CD4-positive, alpha-beta T cell treated with Interleukin-12 subunit alpha and Interleukin-12 subunit beta, for 1 hour (primary cell): ENCODE measurements at places on chromosomes 16 and 17.

DNA sequence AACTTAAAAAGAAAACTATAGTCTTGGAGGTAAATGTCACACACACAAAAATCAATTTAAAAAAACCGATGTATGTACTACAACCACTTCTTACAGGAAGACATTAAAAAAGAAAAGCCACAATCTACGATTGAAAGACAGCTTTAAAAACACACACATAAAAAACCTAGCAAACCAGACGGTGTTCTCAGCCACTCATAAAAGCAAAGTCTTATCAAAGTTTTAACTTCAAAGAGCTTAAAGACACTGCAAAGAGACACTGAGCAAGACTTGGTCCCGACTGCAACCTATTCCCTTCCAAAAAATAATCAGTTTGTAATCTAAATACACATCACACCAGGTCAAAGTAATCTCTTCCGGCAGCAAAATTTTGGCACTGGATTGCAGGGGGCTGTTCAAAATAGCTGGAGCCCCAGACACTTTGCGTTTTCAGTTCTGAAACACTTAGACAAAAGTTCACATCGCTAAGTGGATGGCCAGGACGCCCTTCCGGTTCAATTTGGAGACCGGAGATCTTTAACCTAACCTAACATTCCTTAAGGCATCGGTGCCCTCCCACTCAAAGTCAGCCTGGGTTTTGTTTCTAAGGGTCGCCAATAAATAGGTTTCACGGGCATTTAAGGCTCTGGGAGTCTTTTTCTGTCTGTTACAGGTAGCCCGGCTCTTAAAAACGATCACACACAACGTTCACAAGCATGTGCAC, 2.6 kb downstream of the ZCCHC14 start:
- peak; percentile 33 for DNase-seq

- DNase-seq: no peak
Measured at GRCh38 chr16:89999831-90000574, 19.3 kb downstream of the DBNDD1 start.

DNA sequence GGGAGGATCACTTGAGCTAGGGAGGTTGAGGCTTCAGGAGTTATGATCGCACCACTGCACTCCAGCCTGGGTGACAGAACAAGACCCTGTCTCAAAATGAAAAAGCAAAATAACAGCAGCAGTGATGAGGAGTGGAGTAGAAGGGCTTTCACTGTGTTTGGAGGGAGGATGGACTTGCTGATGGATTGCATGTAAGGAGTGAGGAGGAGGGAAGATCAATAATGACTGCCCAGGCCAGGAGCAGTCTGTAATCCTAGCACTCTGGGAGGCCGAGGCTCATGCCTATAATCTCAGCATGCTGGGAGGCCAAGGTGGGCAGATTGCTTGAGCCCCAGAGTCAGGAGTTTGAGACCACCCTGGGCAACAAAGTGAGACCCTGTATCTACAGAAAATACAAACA, 14.8 kb upstream of the CNEP1R1 start:
- DNase-seq: no peak

DNA sequence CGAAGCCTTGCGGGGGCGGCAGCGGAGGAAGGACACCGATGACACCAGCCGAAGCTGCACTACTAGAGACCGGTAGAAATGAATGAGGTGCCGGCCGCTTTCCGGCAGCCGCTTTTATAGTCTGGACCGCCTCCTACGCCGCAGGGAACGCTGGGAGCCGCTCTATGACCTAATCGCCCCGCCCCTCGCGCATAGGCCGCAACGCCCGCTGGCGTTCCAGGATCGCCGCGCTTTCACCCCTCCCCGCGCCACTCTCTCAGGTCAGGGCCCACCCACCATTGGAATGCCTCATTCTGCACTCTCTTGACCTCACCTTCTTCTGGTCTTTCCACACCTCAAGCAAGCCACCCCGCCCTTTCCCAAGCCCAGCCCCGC, at the start of gene DDX5:
TSS of gene DDX5 (minus strand) at position 89 of the 375 bp plus-strand sequence. CDS start 170 bp downstream, outside the sequence.
- peak; percentile 98 for DNase-seq

- peak; percentile 83 for DNase-seq
Measured at GRCh38 chr17:19744922-19745757, 3.0 kb downstream of the ALDH3A1 start.

- DNase-seq: no peak
Measured at GRCh38 chr16:1258906-1259759, 3.3 kb downstream of the TPSD1 start.

DNA sequence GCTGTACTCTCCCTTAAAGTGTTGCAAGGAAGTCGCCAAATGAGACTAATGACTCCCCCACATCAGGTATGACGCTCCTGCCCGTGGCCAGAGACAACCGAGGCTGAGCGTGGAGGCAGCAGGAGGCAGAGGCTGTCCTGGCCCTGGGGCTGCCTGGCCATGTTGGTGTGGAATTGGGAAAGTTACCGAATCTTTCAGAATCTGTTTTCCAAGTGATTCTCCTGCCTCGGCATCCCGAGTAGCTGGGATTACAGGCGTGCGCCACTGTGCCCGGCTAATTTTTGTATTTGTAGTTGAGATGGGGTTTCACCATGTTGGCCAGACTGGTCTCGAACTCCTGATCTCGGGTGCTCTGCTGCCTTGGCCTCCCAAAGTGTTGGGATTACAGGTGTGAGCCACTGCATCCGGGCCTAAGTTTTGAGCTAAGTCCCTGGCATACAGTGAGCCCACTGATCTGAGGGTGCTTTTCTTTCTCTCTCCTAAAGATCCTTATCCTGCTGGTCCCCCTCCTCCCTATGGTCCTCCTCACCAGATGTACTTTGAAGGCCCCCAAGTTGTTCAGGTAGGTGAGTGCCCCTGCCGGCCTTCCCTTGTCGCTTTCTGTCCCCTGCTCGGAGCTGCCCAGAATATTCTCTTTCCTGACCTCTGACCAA, 700 bp downstream of the LITAFD start:
- DNase-seq: no peak

- DNase-seq: no peak
Measured at GRCh38 chr17:38358586-38359513, 7.2 kb downstream of the SOCS7 start.

DNA sequence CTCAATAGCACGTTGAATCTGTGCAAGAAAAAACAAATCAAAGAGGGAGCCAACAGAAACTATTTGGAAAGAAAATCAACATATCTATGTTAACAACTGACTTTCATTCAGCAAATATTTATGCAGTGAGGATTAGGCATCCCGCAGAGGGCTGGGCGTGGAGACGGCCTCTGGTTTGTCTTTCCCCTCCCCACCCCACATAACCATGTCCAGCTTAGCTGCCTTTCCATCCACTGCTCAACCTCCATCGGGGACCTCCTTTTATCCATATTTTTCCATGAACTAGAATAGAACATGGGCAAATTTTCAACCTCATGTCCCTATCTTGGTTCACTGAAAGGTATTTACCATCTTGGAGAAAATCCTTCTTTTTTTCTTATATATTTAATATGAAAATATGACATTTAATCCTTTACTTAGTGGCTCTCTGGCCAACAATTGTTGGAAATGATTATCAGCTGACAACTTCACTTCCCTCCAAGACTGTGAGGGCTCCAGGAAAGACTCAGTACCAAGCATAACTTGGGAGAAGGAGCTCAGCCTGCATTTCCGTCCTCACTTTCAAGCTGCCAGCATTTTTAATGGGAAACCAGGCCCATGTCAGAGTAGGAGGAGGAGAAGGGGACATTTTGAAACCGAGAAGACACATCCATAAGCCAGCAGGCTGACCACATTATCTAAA, 462.6 kb upstream of the MAF start:
- no peak for DNase-seq

DNA sequence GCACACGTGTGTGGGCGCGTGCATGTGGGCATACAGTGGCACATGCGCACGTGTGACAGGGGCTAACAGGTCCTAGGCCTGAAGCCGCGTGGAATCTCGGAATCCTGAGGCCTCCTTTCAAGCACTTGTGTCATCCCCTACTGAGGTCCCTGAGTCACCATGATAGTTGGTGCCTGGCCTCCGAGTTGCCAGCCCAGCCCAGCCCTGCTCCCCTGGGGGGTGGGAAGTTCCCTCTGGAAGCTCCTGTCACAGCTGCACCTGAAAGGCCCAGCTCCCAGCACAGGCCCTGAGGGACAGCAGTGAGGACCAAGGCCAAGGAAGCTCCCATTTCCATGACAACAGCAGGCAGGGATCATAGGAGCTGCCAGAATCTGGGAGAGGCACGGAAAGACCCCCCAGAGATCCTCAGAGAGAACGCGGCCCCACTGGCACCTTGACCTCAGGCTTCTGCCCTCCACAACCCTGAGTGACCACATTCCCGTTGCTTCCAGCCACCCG, 35.4 kb upstream of the ENPP7 start:
- DNase-seq: no peak

DNA sequence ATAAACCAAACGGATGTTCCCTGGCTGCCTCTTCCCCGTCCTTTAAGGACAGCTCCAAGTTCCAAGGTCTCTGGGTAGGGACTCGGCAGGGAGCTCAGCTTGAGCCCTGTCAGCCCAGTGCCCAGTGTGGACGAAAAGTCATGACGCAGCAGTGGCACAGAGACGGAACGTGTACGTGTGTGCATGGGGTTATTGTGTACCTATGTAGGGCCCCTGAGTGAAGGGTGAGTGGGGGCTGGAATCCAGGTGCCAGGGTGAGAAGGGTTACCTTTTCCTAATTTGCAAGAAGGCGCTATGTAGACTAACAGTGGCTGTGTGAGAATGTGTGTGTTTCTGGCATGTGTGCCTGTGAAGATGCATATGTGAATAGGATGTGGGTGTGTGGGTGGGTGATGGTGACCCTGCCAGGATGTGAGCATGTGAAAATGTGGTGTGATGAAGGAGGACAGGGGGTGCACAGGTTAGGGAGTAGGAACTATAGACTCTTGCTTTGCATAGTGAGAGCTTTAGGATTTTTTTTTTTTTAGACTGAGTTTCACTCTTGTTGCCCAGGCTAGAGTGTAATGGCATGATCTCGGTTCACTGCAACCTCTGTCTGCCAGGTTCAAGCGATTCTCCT, 6.0 kb downstream of the SCN4A start:
- DNase-seq: peak; percentile 27

DNA sequence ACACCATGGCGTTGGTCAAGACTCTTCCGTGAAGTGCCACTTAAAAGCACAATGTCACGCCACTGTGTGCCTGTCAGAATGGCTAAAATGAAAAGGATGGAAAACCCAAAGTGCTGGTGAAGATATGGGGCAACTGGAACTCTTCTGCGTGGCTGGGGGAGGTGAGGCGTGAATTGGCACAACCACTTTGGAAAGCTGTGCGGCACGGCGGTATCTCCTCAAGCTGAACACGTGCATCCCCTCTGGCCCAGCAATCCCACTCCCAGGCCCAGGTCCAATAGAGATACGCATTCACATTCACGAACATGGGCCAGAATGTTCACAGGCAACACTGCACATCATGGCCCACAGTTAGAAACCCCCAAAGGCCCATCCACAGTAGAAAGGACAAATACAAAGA, 8.9 kb downstream of the DUSP3 start:
- no peak for DNase-seq

DNA sequence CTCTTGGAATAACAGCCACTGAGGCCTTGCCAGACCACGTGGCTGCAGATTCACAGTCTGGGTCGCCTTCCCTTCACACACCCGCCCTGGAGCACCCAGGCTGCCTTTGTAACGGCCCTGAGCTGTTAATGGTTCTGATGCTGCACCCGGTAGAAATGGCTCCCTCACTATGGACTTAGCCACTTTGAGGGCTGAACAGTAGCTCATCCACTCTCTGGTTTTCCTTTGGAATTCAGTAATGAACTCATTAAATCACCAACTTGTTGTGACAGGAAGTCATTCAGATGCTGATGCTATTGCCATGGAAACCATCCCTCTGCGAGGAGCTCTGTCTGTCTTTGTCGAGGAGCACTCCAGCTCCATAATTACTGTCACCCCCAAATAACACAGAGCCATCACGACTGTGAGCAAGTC, 59.2 kb downstream of the CDK5R1 start:
- DNase-seq: no peak

DNA sequence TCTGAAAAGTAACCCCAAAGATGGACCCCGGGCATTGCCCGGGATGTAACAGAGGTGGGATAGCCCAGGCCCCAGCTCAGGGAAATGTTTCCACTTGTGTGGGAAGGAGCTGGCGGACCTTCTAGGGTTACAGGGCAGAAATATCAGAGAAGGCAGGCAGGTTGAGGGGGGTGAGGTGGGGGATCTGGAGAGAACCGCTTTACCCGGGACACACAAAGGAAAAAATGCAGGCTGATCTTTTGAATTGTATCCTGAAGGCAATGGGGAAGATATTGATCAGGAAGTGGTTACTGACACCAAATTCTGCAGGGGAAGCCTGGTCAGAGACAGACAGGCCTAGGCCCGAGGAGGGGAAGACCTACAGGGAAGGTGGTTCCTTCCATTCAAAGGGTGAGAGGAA, 3.5 kb downstream of the SLC47A1 start:
- no peak for DNase-seq

- DNase-seq: no peak
Measured at GRCh38 chr16:49055291-49055690, 226.3 kb downstream of the CBLN1 start.

DNA sequence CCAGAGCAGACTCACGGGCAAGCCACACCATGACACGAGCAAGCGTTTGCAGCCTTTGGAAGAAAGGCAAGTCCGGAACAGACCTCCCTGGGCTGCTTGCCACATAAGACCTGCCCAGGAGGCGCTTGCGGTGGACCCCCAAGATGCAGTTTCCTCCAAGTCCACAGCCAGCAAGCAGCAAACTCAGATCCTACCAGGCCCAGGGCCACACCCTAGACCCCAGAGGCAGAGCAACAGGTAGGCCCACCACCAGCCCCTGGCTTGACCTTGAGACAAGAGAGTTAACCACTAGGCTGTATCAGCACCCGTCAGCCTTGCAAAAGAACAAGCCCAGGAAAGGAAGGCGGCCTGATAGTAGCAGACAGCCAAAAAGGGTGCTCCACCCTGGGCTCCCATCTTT, 2.3 kb downstream of the FAAP100 start:
- no peak for DNase-seq

GRCh38 chr16:4376126-4376892, 4.7 kb downstream of the VASN start:
- no peak for DNase-seq

GRCh38 chr17:31493656-31494155, 102.2 kb downstream of the RAB11FIP4 start:
- DNase-seq: no peak

GRCh38 chr17:10616502-10617119, 40.5 kb downstream of the MYH3 start:
- peak; percentile 60 for DNase-seq

DNA sequence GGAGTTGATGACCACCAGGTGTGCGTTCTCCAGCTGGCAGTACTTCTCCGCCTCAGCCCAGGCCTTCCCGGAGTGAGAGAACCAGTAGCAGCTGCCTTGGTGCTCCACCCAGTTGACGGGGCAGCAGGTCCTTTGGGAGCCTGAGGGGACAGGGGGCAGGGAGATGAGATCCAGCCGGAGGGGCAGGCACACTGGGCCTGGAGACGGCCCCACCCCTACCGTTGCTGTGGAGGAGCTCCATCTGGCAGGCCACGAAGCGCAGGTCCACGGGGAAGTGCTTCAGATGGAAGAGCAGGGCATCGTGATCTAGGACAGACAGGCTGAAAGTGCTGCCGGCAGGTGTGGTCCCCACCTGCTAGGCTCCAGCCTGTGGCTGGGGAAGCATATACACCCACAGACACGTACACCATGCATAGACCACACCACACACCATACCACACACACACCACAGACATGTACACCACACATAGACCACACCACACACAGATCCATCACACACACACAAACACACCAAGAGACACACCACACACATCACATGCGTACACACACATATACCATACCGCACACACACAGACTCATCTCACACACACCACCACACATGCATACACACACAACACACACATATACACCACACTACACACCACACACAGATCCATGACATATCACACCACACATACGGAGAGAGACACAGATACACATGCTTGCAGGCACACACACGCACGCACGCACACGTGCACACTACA, 7.4 kb downstream of the ASGR2 start:
- DNase-seq: no peak

- DNase-seq: no peak
Measured at GRCh38 chr16:60199150-60199549, 1465.0 kb upstream of the GOT2 start.
